ENCODE measurements at places on chromosomes 7 and 10.

DNA sequence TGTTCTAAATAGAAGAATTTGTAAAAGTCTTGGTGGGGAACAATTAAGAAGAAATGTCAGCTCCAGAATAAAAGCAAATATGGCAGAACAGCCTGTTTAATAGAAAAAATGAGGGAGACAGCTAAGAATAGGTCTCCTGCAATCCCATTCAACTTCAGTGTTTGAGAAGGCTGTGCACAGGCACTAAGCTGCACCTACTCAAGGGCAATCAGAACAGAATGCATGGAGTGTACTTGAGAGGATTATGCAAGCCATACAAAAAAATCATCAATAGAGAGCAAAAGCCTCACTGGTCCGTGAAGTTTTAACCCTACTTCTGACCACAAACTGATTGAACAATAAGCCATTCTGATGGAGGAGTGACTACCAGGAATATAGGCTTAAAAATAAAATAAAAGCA, 690.7 kb upstream of the PCDH15 start:
- DNase-seq, result no peak

DNA sequence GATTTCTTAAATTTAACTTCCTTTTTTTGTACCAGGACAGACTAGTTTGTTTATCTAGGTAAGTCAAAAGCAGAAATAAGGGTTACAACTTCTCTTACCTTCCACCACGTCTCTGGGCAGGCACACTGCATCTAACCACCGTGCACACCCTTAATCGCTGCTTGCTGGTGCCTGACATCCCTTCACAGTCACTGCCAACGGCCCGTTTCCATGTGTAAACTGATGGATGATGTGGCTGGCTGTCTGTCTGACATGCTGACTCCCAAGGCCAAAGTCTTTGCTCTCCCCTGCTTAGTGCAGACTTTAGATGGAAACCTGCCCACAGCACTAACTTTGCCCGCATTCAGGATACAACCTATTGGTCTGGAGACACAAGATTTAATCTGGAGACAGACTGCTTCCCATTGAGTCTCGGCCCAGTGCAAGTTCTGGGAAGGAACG, 1.1 kb downstream of the TMEM273 start:
- no peak for DNase-seq

- DNase-seq, result no peak
These were observed 74.5 kb upstream of the OIT3 start for GRCh38 chr10:72819053-72819452.

GRCh38 chr10:70579234-70580002, 23.1 kb downstream of the PRF1 start:
- DNase-seq, result no peak

GRCh38 chr7:35289376-35289775, 35.5 kb upstream of the TBX20 start:
- DNase-seq, result no peak

Data from NCI-H1105 (cell line).